ENCODE measurements at places on chromosomes 4 and X.

GRCh38 chrX:147565237-147565636 is 346.5 kb upstream of the FMR1 start:
- no peak for DNase-seq

DNA sequence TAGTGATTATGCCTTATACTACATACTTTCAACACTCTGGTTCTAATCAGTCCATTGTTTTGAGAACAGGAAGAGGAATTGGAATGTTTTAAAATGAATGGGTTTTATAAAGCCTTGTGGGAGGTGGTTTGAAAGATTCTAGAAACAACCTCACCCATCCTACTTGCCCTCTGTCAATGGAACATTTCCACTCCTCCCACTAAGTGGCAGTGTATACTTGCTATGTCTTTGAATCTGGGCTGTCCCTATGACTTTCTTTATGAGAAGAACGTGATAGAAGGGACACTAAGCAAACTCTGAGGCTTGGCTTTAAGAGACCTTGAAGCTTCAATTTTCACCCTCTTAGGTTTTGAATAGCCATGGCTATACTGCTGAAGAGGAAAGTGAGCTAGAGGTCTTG is 611.2 kb downstream of the PPP4R3C start:
- DNase-seq = peak; percentile 13

DNA sequence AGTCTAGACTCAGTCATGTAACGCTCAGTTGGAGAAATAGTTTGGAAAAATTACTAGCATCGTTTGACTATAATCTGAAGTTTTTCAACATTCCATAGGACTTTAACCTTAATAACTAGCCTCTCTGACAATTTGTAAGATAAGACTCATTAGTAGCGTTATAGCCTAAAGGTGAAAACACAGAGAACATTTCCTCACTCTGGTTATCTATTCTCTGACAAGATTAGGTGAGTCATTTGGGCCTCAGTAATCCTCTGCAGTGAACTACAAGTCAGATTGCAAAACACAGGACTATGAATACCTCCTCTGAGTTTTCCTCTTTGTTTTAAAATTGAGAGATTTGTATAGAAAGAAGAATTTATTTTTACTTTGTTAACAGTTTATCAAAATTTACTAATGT is 31.8 kb upstream of the PDLIM5 start:
- no peak for DNase-seq

- no peak for DNase-seq
These were observed 149.5 kb upstream of the MBNL3 start for GRCh38 chrX:132638313-132638712.

- no peak for DNase-seq
These were observed 53.0 kb downstream of the COQ2 start for GRCh38 chr4:83231620-83232076.

- no peak for DNase-seq
These were observed 11.2 kb upstream of the ABLIM2 start for GRCh38 chr4:8169763-8170162.

DNA sequence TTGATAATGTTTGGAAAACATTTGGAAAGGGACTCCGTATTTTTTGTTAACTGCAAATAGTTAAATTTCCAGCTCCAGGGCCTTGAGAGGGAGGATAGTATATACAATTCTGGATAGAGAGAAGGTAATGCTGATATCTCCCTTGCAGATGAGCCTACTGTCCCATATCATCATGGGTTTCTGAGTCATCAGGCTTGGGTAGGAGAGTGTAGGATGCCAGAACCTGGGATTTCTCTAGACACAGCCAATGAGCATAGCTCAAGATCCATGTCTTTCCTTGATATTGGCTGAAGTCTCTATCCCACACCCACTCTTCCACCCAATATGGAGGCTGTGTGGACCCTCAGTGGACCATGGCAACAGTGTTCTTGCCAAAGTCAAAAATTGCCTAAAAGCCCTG is 7.8 kb downstream of the FRMPD3 start:
- no peak for DNase-seq

- no peak for DNase-seq
These were observed 89.6 kb upstream of the MTM1 start for GRCh38 chrX:150478496-150479492.

DNA sequence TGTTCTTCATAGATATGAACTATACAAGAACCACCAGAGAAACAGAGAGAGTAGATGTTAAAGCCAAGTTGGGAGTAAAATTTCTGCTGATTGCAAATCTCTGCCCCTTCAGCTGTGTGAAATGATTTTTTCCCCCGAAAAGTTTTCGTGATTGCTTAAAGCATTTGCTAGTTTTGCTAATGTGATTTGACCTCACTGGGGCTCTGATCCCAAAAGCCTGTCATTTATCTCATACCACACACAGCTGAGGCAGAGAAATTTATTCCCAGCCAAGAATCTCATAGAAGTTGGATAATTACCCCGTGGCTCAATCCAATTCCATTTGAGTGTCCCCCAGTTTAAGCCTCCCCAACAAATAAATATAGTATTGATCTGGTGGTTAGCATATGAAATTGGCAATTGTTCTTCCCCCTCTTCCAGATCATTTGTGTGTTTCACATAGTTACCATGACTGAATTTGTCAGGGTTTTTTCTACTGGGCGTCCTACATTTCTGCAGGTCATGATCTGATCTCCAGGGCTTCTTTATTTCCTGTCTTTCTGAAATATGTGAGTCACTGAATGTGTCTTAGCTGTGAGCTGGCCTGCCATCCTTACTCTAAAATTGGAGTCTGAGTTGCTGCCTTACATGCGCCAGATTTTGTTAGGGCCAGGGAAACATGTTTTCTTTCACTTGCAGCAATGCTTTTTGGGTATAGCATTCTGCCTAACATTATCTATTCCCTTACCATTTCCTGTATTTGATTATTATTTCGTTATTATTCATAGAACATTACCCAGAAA is 167.5 kb upstream of the FRMPD4 start:
- no peak for DNase-seq

- no peak for DNase-seq
These were observed 98.2 kb upstream of the FAM9B start for GRCh38 chrX:9132036-9132638.

- no peak for DNase-seq
These were observed 121.8 kb upstream of the TMEM47 start for GRCh38 chrX:34778916-34779315.

GRCh38 chrX:13076176-13076961 is 31.9 kb upstream of the FAM9C start:
- no peak for DNase-seq

DNA sequence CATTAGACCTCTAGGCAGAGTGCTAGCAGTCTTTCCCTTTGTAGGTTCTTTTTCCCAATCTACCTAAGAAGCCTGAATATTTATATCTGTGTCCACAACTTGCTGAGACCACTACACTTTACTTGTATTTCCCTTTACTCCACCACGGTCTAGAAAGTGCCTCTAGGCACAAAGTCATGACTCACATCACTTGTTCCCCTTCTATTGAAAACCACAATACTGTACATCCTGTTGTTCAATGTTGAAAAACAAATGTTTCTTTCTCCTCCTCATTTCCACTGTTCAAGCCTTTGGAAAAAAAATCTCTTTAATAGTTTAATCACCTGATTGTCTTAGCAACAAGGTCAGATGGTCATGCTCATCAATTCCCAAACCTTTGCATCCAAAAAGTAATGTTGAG is 326.7 kb downstream of the GUCY2F start:
- DNase-seq = no peak

GRCh38 chr4:26484032-26484515 is 6.2 kb downstream of the CCKAR start:
- DNase-seq = no peak

DNA sequence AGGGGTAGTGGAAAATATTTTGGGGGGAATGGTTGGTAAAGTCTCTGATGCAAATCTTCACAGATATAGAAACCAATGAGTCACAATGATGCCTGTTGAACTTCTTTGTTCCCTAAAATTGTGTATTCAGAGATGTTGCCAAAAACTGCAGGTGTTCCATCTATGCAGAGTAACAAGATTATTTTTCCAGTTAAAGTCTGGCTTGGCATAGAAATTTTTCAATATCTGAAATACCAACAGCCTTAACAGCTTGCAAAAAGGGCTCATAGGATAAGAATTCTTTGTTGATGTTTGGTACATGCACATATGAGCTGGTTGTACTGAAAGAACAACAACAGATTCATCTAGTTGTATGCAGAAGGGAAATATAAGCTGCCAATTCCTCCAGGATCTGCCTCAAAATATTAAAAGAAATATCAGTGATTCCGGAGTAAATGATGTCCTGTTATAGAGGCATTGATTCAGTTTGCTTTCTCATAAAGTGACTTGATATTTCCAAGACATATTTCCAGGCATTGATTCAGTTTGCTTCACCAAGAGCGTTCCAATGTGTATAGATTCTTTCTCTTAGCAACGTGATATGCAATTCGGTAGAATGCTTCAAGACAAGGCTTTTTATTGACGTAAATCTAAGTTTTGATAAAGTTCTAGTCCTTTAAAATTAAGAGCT is 564.4 kb downstream of the TMA16 start:
- peak; percentile 58 for DNase-seq

- peak; percentile 53 for DNase-seq
These were observed 544.0 kb upstream of the AMOT start for GRCh38 chrX:113384628-113385027.

- DNase-seq = peak; percentile 79
These were observed 158.0 kb downstream of the KCNIP4 start for GRCh38 chr4:21790438-21791029.

- no peak for DNase-seq
These were observed 19.8 kb downstream of the NSG1 start for GRCh38 chr4:4406455-4407298.

DNA sequence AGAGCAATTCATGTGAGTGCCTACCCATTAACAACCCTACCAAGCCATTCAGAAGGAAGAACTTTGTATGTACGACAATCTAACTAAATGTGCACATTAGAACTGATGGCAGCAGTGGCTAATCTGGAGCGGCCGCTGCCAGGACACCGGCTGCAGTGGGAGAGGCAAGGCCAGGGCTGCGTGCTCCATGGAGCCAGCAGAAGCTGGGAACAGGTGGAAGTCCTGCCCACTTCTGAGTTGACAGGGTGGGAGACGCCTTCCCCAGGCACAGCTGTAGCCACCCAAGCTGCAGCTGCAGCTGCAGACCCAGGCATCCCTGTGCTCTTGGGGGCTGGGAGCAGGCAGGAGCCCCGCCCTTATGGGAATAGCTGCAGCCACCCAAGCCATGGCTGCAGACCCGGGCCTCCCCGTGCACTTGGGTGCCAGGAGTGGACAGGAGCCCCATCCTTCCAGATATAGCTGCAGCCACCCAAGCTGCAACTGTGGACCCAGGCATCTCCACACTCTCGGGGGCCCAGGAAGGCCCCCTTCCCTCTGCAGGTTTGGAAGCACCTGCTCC is 79.1 kb upstream of the DDX60 start:
- DNase-seq = no peak

All from brain (organoid and tissue), 16 donors.